Activated CD4-positive, alpha-beta T cell treated with anti-CD3 and anti-CD28 coated beads, Interleukin-2, amount 10 ng/mL, durations not matched to agents 24 days and 14 days (primary cell): ENCODE measurements at places on chromosomes 3 and 15. TPM values are rescaled to one million over a fixed set of nuclear protein-coding genes. Genes with fewer than 3 reads are reported as not detected.

DNA sequence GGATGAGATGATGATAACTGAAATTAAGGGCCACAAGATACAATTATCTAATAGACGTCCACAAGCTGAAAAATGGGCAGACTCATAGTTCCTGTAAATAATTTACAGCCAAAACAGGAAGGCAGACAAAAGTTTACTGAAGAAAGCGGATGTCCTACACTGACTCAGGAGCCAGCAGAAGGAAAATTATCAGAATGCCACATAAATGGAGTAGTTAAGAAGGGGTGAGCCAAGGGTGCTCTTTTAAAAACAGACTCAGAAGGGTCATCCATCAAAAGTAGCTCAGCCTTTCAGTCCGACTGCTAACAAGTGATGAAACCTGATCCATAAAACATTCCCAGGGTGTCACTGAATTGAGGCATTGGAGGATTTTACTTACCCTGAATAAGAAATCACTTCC, 39.8 kb downstream of the TUSC7 start:
- DNase-seq = no peak

DNA sequence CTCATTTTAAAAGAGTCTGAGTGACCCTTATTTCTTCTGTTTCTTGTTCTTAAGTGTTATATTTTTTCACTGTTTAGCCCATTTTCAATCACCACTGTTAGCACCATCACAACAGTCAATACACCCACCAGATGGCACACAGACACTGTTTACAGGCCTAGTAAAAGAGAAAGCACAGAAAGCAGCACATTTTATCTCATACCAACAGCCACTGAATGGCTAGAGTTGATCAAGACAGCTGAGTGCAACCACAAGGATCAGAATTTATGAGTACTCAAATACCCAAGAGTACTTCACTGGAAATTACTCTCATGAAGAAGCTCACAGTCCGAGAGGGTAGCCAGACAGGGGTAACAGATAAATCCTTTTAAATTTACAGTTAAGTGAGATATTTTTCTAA, 127.0 kb downstream of the TFDP2 start:
- DNase-seq = peak; percentile 69

- DNase-seq = no peak
Measured at GRCh38 chr3:17192995-17193394, 308.2 kb downstream of the PLCL2 start.

DNA sequence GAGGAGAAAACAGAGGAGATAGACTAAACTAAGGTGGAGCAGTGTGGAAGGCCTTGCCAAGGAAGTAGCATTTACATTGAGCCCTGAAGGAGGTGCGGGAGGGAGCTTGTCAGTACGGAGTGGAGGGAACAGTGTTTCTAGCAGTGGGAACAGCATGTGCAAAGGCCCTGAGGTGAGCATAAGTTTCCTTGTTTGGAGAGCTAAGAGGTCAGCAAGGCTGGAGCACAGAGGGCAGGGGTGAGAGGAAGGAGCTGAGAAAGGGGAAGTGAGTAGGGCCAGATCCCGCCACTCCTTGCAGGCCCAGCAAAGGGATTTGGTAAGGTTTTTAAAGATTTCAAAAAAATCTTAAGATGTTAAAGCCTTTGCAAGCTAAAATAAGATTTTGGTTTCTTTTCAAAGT, 70.1 kb downstream of the HMCES start:
- DNase-seq = no peak

Gene RASGRP1
- total RNA-seq = 94.4 and 94.7 TPM in 2 replicates

DNA sequence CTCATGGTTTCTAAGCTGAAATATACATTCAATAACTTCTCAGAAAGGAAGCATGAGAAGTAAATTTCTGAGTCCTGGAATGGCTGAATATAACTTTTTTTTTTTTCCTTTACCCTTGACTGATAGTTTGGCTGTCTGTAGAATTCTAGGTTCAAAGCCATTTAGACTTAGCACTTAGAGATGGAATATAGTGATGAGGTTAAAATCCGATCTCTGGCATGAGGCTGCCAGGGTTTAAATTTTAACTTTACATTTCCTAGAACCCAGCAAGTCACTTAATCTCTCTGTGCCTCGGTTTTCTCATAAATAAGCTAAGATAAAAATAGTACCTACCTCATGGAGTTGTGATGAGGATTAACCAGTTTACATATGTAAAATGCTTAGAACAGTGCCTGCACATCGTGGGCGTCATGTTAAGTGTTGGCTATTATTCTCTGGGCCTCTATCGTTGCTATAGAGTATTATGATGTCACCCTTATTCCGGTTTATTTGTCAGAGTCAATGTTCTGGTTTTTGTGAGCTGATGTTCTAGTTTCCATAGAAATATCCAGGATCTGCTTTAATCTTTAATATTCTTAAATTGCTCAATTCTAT, 199.8 kb upstream of the TLE3 start:
- DNase-seq = no peak

Gene CDHR4
- not detected in 2 replicates for total RNA-seq

Gene ITIH1
- not detected in 2 replicates for total RNA-seq

Gene AKAP13
- 68.5 and 71.3 TPM in 2 replicates for total RNA-seq

Gene AP3B2
- not detected in 2 replicates for total RNA-seq

Gene CLASP2
- 65.3 and 65.8 TPM in 2 replicates for total RNA-seq

DNA sequence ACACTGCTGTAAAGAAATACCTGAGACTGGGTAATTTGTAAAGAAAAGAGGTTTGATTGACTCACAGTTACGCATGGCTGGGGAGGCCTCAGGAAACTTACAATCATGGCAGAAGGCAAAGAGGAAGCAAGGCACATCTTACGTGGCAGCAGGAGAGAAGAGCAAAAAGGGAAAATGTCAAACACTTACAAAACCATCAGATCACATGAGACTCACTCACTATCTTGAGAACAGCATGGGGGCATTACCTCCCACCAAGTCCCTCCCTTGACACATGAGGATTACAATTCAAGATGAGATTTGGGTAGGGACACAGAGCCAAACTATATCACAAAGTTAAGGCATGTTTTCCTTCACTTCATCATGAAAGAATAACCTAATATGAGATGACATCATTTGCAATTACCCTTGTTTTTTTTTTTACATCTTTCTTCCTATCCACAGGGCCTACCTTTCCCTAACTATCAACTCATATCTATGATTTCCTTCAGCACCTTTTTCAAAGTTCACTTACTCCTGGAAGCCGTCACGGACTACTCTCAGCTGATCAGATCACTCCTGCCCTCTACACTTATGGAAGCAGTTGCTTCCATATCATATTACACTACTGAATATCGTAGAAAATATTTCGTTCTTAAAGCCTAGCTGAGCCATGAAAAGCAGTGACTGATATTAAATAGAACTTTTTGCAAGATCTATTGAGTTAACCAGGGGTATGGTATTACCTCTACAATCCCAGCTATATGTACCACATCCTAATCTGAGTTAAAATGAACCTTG, 25.5 kb upstream of the ATP8B4 start:
- DNase-seq = peak; percentile 53

Gene TGM4
- total RNA-seq = not detected in 2 replicates

DNA sequence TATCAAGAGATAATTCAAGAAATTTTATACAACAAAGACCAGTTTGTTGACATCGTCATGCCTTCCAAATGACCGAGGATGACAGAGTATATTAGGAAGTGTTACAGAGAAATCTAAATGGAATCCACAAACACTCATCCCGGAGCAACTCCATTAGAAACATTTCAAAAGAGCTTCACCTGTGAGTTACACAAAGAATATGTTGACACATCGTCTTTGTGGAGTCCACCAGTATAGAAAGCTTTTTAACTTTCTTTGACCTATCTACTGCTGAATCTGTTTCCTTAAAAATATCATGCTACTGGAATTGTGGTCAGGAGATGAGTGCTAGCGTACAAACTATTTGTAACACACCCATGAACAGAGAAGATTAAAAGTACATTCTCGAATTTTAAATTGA, 130.4 kb downstream of the SUCLG2 start:
- DNase-seq = no peak

Gene IL16
- 93.2 and 97.2 TPM in 2 replicates for total RNA-seq

- no peak for DNase-seq
Measured at GRCh38 chr3:150877303-150877702, 27.9 kb downstream of the MINDY4B start.

GRCh38 chr3:104951426-104951825, 415.3 kb upstream of the ALCAM start:
- no peak for DNase-seq

GRCh38 chr3:36258421-36258820, 121.9 kb upstream of the STAC start:
- no peak for DNase-seq

Gene CP
- not detected in 2 replicates for total RNA-seq

Gene FANCD2OS
- not detected in 2 replicates for total RNA-seq

DNA sequence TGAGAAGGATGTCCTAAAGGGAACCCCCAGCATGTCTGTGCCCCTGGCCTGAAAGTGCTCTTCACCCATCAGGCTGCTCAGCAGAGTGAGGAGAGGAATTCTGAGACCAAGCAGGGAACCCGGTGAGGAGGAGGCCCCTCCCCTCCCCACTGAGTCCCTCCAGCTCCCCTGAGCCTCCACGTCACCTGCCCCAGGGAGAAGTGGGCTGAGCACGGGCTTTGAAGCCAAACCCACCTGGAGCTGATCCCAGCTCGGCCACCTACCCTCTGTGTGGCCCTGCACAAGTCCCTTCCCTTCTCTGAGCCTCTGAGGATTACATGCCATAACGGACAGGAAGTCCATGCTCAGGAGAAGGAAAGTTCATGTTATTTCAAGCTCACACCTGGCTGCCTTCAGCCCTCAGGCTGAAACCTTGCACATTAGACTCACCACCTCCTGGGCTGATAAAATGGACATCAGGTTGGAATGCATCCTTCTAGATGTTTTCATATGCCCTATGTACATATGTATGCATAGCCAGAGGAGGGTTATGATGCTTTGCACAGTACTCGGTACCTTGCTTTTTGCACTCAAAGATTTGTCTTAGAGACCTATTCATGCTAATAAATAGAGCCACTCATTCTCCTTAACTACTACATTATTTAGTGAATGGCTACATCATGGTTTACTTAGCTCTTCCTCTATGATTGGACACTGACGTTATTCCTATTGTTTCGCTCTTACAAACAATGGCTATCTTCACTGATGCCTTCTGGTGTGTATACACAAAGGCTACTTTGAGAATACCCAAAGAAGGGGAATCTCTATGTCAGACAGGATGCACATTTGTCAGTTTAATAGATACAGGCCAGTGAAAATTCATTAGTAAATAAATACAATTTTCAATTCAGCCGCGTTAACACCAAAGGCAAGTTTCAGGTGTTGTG, 31.6 kb upstream of the GATA2 start:
- no peak for DNase-seq

Gene SAXO2
- 1.1 and 1.8 TPM in 2 replicates for total RNA-seq

Gene LARP6
- not detected in 2 replicates for total RNA-seq

Gene NANOGP8
- not detected in 2 replicates for total RNA-seq

DNA sequence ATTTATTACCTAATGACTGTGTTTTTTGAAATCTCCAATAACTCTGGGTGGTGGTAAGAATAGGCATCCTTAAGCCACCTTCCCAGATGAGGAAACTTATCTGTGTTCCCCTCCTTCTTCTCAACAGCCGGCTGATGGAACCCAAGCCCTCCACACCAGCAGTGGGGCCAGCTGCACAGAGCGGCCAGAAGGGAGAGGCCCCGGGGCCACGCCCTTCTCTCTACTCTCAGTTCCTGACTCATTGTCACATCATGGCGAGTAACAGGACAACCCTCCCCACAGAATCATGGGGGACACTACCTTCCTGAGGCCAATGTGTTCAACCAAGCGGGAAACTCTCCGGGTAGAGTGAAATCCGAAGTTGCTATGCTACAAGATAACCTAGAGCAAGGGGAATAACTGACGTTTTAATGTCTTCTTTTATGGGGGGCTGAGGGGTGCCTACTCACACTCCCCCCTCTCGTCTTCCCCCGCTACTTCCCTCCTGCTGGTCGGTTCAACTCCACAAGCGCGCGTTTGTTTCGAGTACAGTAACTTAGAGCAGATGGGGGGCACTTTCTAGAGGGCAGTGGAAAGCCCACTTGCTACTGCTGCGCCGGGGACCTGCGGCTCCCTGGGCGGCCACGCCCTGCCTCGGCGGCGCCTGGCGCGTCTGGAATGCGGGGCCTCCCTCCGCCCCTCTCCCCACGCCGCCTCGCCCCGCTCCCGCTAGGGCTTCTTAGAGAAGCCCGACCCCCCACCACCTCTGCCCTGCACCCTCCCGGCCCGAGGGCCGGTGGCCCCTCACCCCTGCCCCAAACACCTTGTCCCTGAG, 621 bp downstream of the ANXA2 start:
- peak; percentile 87 for DNase-seq

DNA sequence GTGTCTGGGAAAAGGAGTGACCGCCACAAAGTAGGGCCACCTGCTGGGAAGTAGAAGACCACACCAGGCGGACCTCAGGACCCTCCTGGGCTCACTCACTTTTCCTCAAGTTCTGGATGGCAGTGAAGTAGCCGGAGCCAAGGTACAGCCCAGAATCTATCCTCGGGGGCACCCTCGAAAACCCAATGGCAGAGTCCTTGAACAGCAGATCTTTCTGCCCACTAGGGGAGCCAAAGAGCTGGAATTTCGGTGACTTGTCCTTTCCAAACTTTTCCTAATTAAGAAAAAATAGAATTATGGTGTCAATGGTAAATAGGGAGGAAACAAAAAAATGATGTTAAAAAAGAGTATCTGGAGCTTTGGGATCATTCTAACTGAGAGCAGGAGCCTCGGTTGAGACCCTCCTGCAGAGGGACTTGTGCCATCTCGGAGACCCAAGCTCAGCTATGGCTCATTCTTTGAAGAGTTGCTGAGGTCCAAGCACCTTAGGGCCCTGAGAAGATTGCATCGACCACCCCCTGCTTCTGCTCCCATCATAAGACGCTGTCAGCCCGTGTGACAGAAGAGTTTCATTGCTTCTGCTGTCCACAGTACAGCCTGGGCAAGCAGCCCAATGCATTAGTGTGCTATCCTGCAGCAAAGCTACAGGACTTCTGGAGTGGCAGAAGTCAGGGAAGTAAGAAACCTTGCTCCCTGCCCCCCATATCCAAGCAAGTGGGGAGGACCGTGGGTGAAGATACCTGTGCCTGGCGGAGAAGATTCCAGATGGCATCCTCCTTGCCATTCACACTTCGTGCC, 14.8 kb downstream of the LTF start:
- no peak for DNase-seq

Gene TRH
- total RNA-seq = not detected in 2 replicates

DNA sequence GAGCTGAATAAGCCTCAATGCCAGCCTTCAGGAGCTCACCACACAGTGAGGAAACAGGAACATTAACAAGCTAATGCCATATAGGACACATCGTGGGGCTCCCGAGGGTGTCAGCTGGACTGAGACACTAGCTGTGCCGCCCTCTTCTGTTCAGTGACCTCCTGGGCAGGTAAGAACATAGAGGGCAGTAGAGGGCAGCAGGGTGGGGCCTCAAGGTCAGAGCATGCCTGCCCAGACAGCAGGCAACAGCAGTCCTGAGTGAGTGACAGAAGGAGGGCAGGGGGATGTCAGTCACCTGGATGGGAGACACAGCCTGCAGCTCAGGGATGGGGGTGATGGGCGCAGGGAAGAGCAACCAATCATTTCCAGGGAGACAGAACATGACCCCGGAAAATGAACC, 15.5 kb downstream of the NTRK3 start:
- no peak for DNase-seq

Gene GNAT1
- not detected in 2 replicates for total RNA-seq

GRCh38 chr3:106161246-106161645, 292.4 kb upstream of the CBLB start:
- no peak for DNase-seq

Gene SOX14
- total RNA-seq = not detected in 2 replicates
